ENCODE measurements at places on chromosomes 5 and 9. TPM values are rescaled to one million over a fixed set of nuclear protein-coding genes. Genes with fewer than 3 reads are reported as not detected.

The C5 gene
- polyA plus RNA-seq, result 15.6 TPM

The SPATA31C1 gene
- 0.58 TPM for polyA plus RNA-seq

GRCh38 chr5:174614500-174615135, 109.8 kb upstream of the MSX2 start:
- DNase-seq, result no peak

The LHX2 gene
- polyA plus RNA-seq, result 0.29 TPM

GRCh38 chr5:14781106-14781505, 90.5 kb downstream of the ANKH start:
- DNase-seq, result peak; percentile 12

- no peak for DNase-seq
Measured at GRCh38 chr5:104757915-104758314, 1195.3 kb upstream of the NUDT12 start.

DNA sequence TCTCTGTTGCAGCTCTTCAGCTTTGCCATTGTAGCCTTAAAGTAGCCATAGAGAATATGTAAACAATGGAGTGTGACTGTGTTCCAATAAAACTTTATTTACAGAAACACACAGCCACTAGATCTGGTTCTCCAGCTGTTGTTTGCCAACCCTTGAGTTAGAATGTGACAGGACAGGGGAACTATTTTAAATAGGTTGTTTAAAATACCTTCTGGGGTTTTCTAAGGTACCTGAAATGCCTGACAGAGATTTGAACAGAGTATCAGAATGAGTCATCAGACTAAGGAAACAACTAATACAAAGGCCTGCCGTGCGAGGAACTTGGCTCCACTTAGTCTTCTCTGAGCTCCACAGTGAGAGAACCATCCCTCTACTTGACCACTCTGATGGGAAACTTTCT, 85.4 kb downstream of the HSD17B4 start:
- no peak for DNase-seq

DNA sequence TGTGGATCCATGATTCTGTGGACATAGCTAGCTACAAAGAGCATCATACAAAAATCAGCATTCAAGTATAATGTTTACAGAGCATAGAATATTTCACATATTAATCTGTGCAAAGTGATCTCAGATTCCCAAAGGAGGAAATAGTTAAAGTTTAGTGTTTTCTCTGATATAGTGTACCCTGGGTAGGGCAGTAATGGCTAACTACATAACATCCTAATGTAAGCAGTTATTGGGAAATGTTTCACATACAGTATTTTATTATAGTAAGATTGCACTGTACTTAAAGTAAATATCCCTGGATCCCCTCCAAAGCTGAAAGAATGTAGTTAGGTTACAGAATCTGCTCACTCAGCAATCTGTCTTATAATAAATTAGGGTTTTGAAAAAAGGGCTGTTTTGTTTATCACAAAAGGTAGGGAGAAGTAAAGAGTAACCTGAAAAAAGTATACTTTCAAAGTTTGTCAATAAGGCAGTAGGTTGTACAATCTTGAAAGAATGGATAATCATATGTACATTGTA, 52.5 kb upstream of the SMARCA2 start:
- DNase-seq, result no peak

Data from right renal pelvis (tissue), 4 donors.